ENCODE measurements at places on chromosomes 1 and 21.

GRCh38 chr1:10615332-10615731 lies 140.6 kb downstream of the PEX14 start:
- H3K4me3 ChIP-seq, result no peak overlapping the region
- no peaks in the 10 kb centered on the region for H3K36me3 ChIP-seq
- H3K4me1 ChIP-seq, result no peaks in the 10 kb centered on the region
- DNase-seq, result no peak
- H3K27ac ChIP-seq, result no peak overlapping the region

DNA sequence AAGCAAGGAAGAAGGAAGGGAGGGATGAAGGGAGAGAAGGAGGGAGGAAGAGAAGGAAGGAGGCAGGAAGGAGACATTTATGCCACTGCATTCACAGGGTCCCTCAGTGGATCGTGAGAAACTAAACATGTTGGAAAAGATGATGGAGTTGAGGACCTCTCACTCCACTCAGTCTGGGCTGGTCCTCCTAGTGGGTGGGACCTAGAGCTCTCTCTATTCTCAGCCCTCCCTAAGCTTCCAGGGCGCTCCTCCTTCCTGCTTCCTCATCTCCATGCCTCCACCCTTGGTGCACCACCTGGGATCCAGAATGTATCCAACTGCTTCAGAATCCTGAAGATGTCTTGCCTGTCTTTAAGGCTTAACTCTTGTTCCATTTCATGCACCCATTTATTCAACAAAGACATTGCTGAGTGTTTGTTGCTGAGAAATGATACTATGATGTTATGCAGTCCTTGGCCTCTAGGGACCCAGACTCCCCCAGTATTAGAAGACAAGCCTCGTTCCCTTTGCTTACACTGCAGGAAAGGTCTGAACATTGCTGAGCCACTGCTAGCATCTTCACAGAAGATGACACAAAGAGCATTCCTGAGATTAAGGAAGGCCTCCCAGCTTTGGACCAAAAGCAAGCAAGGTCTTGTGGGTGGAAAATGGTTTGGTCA lies 88.5 kb downstream of the BEND5 start:
- H3K27ac ChIP-seq, result no peak overlapping the region
- H3K36me3 ChIP-seq, result no peaks in the 10 kb centered on the region
- H3K4me1 ChIP-seq, result peaks cover 3% of the 10 kb centered on the region
- H3K27me3 ChIP-seq, result peaks cover 62% of the 10 kb centered on the region
- H3K4me3 ChIP-seq, result no peak overlapping the region

GRCh38 chr1:177256153-177257075 lies 85.7 kb downstream of the BRINP2 start:
- H3K27ac ChIP-seq, result peak overlapping the region; percentile 1
- H3K36me3 ChIP-seq, result no peaks in the 10 kb centered on the region
- no peaks in the 10 kb centered on the region for H3K27me3 ChIP-seq
- peaks cover 13% of the 10 kb centered on the region for H3K4me1 ChIP-seq

GRCh38 chr1:221701570-221702186 lies 40.2 kb downstream of the DUSP10 start:
- peaks cover 27% of the 10 kb centered on the region for H3K36me3 ChIP-seq
- no peaks in the 10 kb centered on the region for H3K4me1 ChIP-seq
- no peaks in the 10 kb centered on the region for H3K27me3 ChIP-seq

GRCh38 chr1:42165511-42166210 lies 1.1 kb upstream of the GUCA2A start:
- no peak overlapping the region for H3K27ac ChIP-seq
- peak; percentile 74 for DNase-seq
- no peaks in the 10 kb centered on the region for H3K36me3 ChIP-seq
- no peaks in the 10 kb centered on the region for H3K27me3 ChIP-seq

DNA sequence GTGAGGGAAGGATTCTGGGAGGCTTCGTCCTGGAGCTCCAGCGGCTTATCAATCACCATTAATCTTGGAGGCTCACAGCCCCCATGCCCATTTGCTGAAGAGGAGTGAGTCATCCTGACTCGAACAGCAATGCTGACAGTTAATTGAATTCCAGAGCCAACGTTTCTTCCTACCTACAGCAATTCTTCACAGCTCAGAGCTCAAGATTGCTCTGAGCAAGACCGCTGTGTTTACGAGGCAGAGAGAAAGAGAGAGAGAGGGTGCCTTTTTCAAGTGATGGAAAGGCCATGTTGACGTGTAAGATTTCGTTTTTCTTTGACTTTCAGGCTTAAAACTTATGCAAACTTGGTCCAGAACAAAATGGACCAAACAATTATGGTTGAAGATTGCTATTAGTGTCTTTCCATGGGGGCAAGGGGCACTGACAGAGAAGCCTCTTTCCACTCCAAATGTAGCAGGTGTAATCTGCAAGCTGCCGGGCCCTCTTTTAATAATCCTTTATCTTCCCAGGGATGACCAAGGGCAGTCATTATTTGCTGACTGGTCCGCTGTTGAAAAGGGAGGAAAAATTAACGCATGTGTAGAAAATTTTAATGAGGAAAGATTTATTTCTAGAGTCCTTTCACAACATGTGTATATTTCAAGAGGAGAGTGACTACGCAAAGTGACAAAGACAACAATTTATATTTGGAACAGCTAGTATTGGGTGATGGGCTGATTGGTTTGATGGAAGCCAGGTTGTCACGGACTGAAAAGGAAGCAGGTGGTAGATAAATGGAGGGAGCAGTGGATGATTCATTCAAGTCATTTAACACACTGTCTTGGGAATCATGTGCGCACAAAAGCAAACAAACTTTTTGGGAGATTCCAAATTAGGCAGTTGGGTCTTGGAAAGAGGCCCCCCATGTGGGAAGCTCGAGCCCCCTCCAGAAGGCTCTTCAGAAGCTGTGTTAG lies 136.1 kb upstream of the IRF2BP2 start:
- H3K27me3 ChIP-seq, result no peaks in the 10 kb centered on the region
- H3K4me3 ChIP-seq, result no peak overlapping the region
- DNase-seq, result no peak
- H3K27ac ChIP-seq, result peak overlapping the region; percentile 39

DNA sequence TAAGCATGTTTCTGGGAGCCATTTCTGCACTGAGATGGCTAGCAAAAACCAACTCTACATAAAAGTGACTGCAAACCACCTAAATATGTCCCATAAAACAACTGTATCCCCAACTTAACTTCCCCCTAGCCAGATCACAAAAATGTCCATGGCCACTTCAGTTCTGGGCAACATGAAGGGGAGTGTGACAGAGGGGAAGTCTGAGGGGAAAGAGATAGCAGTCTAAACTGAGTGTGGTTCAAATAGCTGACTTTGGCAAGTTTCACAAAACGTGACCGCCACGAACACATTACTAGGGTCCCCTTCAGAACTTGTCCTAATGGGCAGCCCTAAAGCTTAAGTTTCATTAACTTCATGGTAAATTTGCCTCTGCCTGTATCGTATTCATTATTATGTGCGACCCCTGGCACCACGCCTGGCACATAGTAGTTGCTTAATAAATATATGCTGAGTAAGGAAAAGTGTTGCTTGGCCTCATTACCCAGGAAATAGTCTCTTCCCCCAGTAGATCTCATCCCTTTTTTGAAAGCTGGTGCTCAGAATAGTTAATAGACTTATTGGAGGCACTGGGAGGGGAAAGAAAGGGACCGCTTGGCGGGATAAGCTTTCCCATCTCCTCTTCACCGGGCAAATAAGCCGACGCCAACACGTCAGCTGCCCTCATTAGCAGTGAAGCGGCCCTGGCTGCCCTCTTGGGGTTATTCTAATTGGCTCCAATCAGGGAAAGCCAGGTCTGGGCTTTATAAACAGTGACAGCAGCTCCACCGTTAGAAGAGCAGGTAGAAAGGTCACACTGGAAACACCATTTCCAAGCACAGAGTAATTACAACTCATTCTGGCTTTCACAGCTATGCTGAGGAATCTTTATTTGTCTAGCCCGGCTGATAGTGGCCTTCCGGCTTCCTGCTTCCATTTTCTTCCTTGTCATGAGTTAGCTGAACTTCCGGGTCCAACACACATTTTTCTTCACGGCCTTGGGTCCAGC lies 122.1 kb downstream of the LRIG2 start:
- H3K36me3 ChIP-seq, result no peaks in the 10 kb centered on the region
- H3K27ac ChIP-seq, result no peak overlapping the region
- DNase-seq, result no peak
- no peaks in the 10 kb centered on the region for H3K27me3 ChIP-seq
- no peaks in the 10 kb centered on the region for H3K4me1 ChIP-seq

- H3K27me3 ChIP-seq, result no peaks in the 10 kb centered on the region
- no peaks in the 10 kb centered on the region for H3K36me3 ChIP-seq
- peaks cover 11% of the 10 kb centered on the region for H3K4me1 ChIP-seq
These were observed 33.4 kb downstream of the CYP2J2 start for GRCh38 chr1:59892841-59893811.

DNA sequence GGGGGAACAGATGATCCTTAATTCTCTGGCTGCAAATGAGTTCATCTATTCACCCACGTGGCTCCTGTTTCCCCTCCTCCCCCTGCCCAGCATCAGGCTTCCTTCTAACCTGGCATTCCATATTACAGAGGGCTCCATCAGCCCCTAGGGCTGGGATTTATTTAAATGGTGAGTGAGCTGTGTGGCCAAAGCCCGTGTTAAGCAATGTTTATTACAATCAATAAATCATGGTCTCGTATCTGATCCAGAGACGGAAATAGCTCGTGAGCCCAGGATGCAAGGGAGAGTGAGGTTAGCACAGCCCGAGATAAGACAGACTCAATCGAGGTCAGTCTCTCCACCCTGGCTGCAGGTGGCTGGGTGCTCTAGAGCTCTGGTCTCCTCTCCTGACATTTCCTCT lies 43.1 kb upstream of the IGSF21 start:
- no peaks in the 10 kb centered on the region for H3K4me1 ChIP-seq
- no peak overlapping the region for H3K27ac ChIP-seq
- no peak for DNase-seq
- H3K36me3 ChIP-seq, result no peaks in the 10 kb centered on the region
- peaks cover 30% of the 10 kb centered on the region for H3K27me3 ChIP-seq

- H3K27ac ChIP-seq, result no peak overlapping the region
- H3K4me1 ChIP-seq, result peaks cover 8% of the 10 kb centered on the region
- no peaks in the 10 kb centered on the region for H3K36me3 ChIP-seq
- no peaks in the 10 kb centered on the region for H3K27me3 ChIP-seq
These were observed 53.6 kb upstream of the EFHD2 start for GRCh38 chr1:15355968-15356625.

DNA sequence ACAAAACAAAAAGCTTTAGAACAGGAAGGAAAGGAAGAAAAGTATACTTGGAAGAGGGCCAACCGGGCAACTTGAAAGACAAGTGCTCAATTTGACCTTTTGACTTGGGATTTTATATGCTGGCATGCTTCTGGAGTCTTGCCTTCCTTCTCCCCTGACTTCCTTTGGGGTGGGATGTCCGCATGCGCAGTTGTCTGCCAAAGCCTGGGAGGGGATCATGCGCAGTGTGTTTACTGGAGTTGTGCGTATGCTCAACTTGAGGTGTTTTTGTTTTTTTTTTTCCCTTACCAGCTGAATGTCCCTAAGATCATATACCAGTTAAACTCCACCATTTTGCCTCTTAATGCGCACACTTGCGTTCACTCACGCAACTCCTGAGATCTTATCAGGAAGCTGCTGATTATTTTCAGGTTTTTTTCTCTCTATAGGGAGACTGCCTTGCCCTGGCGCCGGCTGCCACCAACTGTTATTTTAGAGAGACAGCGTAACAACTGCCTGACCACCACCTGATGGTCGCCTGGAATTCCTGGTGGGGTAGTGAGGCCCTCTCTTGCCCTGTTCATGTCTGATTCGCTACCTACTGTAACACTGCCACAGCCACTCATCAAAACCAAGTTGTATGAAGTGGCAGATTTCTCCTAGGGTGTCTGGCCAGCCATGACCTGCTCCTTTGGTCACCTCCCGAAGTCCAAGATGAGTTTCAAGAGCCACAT lies 138.7 kb upstream of the ZNF644 start:
- H3K27ac ChIP-seq, result no peak overlapping the region
- no peaks in the 10 kb centered on the region for H3K27me3 ChIP-seq
- DNase-seq, result no peak
- no peaks in the 10 kb centered on the region for H3K36me3 ChIP-seq
- no peak overlapping the region for H3K4me3 ChIP-seq

DNA sequence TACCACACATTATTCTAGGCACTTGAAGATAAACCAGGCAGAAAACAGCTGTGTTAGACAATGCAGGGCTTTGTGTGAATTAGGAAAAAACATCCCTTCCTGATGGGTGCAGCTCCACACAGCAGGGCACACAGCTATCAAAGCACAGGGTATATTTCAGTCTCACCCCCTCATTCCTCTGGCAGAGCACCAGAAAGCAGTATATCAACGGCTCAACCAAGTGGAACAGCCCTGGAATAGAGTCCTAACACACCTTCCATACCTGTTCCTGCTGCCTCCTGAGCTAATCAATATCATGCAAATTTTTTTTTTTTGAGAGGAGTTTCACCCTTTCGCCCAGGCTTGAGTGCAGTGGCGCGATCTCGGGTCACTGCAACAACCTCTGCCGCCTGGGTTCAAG lies 32.1 kb downstream of the LYST start:
- DNase-seq, result no peak
- no peak overlapping the region for H3K27ac ChIP-seq
- no peaks in the 10 kb centered on the region for H3K4me1 ChIP-seq
- no peaks in the 10 kb centered on the region for H3K36me3 ChIP-seq
